Iris pigment epithelial cell (primary cell): ENCODE measurements at places on chromosomes 4 and X.

GRCh38 chr4:117560329-117560728 is 474.0 kb upstream of the NDST3 start:
- peak; percentile 2 for DNase-seq

- peak; percentile 6 for DNase-seq
Observed at GRCh38 chrX:69361311-69361845, 142.7 kb upstream of the NALF2 start.

GRCh38 chrX:144379156-144379555 is 495.3 kb downstream of the UBE2NL start:
- no peak for DNase-seq

- no peak for DNase-seq
Observed at GRCh38 chr4:169199184-169199583, 71.6 kb downstream of the SH3RF1 start.

DNA sequence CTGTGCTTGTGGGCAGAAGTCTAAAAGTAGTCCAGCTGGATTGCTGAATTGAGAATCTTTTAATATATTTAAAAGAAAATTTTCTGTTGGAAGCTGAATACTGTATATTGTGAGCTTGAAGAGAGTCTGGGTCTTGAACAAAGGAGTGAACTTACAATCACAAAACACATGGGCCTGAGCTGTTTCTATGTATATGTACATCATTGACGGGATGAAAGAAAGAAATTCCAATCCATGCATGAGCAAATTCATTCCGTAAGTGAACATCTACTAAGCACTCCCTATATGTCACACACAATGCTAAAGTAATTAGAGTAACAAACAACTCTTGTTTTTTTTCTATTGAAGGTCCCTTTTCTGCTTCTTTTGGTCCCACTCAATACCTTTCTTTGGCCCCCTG is 331.0 kb downstream of the HS3ST1 start:
- no peak for DNase-seq

DNA sequence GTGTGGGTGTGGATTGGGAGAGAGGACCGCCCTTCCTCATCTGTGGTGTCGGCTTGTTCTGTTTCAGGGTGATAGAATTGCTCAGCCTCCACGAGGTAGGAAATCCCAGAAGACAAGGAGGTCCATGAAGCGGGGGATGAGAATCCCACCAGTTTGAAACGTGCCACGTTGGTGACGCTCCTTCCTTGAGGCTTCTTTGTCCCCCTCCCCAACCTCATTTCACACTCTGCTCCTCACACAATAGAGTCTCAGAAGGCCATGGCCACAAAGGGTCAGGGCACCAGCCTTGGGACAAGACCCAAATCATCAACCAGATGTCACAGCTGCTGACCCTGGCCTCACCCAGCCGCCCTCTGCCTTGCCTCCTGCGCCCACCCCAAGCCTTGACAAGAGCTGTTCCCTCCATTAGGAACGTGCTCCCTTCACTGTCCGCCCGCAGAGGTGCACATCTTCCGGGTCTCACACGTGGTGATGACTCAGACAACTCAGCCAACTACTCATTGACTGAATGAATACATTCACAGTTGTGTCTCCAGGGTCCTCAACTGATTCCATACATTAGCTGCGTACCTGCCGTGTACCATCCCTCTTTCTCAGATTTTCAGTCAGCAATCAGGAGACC is 18.3 kb downstream of the BLOC1S4 start:
- DNase-seq: no peak

GRCh38 chr4:113759696-113760093 is 1.8 kb downstream of the CAMK2D start:
- DNase-seq: no peak

- DNase-seq: peak; percentile 74
Observed at GRCh38 chr4:78684325-78685079, 91.6 kb upstream of the BMP2K start.

DNA sequence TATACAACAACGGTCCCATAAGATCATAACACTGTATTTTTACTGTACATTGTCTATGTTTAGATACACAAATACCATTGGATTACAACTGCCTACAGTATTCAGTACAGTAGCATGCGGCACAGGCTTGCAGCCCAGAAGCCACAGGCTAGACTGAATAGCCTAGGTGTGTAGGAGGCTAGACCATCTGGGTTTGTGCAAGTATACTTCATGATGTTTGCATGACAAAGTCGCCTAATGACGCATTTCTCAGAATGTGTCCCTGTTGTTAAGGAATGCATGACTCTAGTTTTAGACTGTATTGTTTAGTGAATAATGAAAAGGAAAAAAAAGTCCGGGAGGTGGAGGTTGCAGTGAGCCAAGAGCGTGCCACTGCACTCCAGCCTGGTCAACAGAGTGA is 56.5 kb upstream of the C4orf50 start:
- DNase-seq: no peak

DNA sequence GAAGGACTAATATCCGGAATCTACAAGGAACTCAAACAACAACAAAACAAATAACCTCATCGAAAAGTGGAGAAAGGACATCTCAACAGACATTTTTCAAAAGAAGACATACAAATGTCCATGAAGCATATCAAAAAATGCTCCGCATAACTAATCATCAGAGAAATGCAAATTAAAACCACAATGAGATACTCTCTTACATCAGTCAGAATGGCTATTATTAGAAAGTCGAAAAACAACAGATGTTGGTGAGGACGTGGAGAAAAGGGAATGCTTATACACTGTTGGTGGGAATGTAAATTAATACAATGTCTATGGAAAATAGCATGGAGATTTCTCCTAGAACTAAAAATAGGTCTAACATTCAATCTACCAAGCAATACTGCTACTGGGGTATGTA is 51.1 kb upstream of the MYOZ2 start:
- DNase-seq: no peak

- DNase-seq: peak; percentile 6
Observed at GRCh38 chr4:186104890-186105646, 564 bp downstream of the FAM149A start.

GRCh38 chr4:39433878-39434492 is 24.7 kb downstream of the RPL9 start:
- DNase-seq: no peak

- DNase-seq: no peak
Observed at GRCh38 chr4:155962767-155963166, 9.1 kb upstream of the CTSO start.

DNA sequence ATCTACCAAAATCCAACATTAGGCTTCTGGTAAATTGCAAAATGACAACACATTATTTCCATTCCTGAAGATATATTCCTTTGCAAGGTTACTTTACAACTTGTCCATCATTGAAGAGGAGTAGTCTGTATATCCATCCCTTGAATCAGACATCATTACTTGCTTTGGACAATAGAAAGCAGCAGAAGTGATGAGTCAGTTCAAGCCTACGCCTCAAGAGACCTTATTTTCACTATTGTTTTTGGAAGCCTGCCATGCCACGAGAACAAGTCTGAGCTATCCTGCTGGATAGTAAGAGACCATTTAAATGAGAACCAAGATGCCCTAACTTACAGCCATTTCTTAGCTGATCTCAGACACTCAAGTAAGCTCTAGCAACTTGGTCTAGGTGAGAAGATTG is 246.0 kb upstream of the HHIP start:
- peak; percentile 90 for DNase-seq

DNA sequence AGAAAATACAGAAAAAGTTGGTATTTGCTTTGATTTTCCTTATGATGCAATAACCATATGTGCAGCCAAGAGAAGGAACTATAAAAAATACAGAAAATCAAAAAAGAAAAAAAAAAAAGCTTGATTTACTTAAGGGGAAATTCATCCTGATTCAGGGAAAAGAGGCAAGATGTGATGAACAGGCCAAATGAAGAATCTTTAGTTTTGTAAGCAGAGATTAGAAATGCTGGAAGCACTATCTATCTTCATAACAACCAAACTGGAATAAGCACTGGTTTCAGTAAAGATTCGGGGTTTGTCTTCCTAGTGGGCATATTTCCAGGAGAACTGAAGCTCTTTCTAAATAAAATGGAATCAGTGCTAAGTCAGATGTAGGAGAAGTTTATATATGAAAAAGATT is 82.9 kb upstream of the KCNIP4 start:
- no peak for DNase-seq

DNA sequence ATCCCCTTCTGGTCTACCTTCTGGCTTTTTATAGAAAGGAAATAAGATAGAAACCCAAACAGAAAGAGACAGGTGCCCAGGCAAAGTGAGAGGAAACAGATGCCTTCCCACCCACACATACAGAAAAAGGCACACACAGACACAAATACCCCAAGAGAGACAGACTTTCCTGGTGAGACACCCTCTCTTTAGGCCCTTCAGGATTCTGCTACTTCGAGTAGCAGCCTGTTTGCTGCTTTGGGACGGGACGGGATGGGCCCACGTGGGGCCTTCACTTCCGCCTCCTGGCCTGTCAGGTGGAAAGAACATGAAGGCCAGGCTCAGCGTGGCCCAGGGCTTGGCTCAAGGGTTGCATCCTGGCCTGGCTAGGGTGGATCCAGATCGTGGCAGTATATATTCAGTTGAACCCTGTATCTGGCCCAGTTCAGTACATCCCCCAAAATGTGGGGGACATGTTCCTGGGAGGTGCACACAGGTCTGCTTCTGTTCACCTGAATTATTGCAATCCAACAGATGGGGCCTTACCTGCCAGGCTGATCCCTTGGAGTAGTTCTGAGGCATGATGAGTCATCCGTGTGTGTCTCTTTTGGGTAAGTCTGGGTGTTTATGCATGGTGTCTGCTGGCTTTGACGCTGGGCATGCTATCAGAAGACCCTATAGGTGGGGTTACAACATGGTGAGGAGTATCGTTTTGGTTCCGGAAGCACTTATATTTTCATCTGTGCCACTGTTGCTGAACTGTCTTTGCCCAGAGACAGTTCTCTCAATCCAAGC is 2.4 kb downstream of the ZNF275 start:
- DNase-seq: no peak

GRCh38 chrX:75784680-75785491 is at the start of gene MAGEE2:
Gene MAGEE2 (minus strand): TSS chrX:75785254. CDS start chrX:75785051, 203 bp downstream.
- no peak for DNase-seq

DNA sequence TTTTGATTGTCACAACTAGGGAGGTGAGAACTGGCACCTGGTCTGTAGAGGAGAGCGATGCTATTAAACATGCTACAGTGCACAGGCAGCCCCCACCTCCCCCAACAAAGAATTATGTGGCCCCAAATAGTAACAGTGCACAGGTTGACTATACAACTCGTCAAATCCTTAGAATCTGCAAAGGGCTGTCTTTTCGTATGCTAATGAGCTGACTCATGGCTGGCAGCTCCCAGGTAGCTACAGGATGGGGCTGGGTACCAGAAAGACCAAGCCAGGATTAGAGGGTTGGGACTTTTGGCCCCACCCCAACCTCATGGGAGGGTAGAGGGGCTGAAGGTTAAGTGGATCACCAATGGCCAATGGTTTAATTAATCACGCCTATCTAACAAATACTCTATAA is 104.7 kb upstream of the SORBS2 start:
- DNase-seq: no peak
